Spinal cord (tissue), 10 donors: ENCODE measurements at places on chromosomes 1 and 21.

DNA sequence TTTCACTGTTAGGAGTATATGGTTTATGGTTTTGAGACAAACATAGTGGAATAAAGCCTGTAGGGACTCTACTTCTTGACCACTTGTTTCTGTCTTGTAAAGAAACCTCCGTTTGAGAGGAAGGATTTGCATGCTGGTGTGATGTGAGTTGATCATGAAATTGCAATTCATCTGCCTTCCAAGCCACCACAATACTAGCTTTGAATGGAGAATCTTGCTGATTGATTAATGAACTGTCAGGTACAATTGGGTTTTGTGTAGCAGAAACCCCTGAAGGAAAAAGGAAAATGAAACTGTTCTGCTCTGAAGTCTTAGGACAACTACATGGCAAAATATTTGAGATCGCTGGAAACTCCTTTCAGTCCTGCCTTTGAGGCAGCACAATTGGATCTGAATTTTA is 90.7 kb downstream of the VPS13D start:
- no peak for DNase-seq

DNA sequence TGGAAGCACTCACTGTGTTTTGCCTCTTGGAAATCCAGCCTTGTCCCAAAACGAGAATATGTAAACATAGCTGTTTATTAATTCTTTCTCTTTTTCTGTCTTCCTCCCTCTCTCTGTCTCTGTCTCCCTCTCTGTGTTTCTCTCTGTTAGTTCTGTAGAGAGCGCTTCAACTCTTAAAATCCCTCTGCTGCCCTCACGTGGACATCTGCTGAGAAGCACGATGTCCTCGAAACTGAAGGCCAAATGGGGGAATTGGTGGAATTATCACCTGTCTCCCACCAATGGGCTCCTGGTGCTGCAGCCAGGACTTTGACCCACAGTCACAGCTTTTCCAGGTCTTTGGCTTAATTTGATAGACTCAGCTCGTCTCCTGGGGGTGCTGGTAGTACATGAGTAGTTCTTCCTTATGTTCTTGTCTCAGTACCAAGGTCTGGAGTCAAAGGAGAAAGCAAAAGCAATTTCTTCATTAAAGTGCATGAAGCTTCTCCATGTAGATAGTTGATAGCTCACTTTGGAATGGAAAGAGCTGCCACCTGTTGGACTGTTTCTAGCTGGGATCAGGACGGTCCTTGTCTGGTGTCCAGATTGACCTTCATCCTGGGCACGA is 5.5 kb upstream of the GBP6 start:
- DNase-seq = peak; percentile 91

- no peak for DNase-seq
Measured at GRCh38 chr21:42829417-42829816, 49.9 kb downstream of the WDR4 start.

DNA sequence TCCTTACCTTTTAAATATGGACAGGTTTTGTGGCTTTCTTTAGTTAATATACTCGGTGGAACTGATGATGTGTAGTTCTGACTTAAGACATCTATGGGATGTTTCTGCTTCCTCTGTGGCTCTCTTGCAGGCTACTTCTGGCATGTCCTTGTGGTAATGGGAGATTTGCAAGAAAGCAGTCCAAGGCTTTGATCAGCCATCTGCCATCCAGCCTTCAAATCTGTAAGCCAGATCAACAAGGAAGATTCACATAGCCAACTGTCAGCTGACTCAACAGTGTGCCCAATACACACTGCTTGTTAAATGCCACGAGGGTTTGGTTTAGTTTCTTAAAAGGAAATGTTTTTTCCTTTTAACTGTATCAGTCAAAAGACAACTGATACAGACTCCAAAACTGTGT is 722.2 kb upstream of the CHRM3 start:
- DNase-seq = no peak

GRCh38 chr1:222382171-222382570 is 165.7 kb downstream of the HHIPL2 start:
- DNase-seq = no peak

DNA sequence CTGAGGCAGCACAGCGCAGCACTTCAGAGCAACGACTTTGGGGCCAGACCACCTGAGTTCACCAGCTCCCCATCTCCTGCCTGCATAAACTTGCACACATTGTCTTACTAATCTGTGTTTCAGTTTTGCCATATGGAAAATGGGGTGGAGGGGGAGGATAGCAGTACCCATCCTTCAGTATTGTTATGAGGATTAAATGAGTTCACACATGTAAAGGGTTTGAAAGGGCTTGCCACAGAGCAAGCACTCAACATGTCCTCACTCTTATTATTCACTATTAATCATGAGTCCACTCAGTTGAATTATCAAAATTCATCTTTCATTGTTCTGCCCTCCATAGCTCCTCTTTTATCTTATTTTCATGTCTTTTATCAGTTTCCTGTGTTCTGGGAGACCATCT is 40.1 kb upstream of the BMP8B start:
- no peak for DNase-seq

- DNase-seq = no peak
Measured at GRCh38 chr1:223844787-223845036, 1.0 kb downstream of the TP53BP2 start.

DNA sequence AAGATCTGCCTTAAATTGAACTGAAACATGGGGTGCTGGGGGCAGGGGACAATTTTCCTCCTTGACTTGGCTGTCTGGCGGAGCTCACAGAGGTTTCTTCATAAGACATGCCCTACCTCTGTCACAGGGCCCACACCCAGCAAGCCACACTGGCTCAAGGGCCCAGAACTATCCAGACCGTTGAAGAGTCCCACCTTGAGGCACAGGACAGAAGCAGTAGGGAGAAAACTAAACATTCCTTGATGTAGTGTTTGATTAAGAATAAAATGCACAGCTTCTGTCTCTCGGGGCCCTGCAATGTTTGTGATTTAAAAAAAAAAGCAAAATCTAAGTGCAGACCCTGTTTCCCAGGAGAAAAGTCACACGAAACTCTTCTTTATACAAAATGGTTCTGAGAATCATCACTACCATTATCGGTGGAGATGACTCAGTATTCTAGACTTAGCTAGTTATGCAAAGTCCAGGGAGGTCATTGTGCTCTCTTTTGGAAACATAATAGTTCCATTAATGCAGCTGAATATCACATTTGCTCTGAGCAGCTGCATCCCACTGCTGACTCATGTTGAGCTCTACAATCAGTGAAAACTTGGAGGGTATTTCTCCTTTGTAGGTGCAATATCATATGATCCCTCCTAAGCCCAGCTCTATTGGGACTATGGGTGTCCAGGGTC is 53.6 kb upstream of the DIRAS3 start:
- no peak for DNase-seq

GRCh38 chr1:119438761-119439160 is 23.8 kb downstream of the HSD3B2 start:
- DNase-seq = no peak

GRCh38 chr21:34020005-34020847 is 53.2 kb upstream of the MRPS6 start:
- DNase-seq = peak; percentile 47

DNA sequence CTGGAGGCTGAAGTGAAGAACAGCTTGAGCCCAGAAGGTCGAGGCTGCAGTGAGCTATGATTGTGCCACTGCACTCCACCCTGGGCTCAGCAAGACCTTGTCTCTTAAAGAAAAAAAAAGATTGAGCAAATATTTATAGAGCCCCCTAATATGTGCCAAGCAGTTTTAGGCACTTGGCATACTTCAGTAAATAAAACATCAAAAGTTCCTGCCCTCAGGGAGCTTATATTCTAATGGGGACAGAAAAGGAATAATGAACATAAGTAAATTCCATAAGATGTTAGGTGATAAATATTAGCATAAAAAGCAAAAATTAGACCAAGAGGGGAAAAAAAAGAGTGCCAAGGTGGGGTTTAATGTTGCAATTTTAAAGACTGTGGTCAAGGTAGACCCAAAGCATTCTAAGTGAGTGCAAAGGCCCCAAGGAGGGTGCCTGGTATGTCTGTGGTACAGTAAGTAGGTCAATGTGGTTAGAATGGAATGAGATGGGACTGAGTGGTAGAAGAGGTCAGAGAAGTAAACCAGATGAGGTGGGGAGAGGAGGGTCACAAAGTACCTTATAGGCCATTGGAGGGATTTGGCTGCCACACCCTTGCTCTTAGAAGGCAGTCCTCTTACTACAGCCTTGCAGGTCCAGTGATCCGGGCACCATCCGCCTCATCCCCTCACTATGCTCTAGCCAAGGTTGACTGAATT is 2.2 kb upstream of the TOE1 start:
- no peak for DNase-seq

GRCh38 chr1:223840254-223840653 is 5.5 kb downstream of the TP53BP2 start:
- DNase-seq = no peak

DNA sequence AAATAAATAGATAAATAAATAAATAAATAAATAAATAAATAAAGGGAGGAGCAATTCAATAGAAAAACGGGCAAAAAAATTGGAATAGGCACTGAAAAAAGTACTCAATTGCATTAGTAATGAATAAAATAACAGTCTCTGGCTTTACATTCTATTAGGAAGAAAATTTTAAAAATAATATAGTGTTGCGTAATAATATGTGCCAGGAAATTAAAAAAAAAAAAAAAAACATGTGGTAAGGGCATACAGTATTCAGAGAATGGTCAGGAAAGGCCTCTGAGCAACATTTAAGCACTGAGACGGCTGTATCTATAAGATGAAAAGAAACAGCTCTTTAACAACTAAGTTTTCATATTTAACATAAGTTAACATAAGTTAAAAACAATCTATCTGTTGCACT is 48.7 kb upstream of the GLIS1 start:
- no peak for DNase-seq
